ENCODE measurements at places on chromosomes 2 and 18. TPM values are rescaled to one million over a fixed set of nuclear protein-coding genes. Genes with fewer than 3 reads are reported as not detected.

Gene CCDC74B
- total RNA-seq = 1.6 TPM

Gene LRP1B
- total RNA-seq = 0.07 TPM

Gene ZNF513
- total RNA-seq = 19.0 TPM

Gene LHCGR
- not detected for total RNA-seq

Gene SIX3
- not detected for total RNA-seq

Gene OBSL1
- 8.0 TPM for total RNA-seq

Gene C2orf74
- 4.1 TPM for total RNA-seq

Gene SFTPB
- total RNA-seq = not detected

Gene CREG2
- total RNA-seq = 0.88 TPM

Gene MCEE
- 6.8 TPM for total RNA-seq

Gene OSBPL6
- total RNA-seq = 2.3 TPM

Gene SLC14A1
- total RNA-seq = not detected
